ENCODE measurements at places on chromosomes 16 and 17. TPM values are rescaled to one million over a fixed set of nuclear protein-coding genes. Genes with fewer than 3 reads are reported as not detected.

HOXB5 gene
- total RNA-seq = not detected

RNF112 gene
- 2.1 TPM for total RNA-seq

CDR2 gene
- total RNA-seq = 67.0 TPM

MPV17L gene
- total RNA-seq = 0.12 TPM

MEIOB gene
- total RNA-seq = 0.50 TPM

ATP2A1 gene
- total RNA-seq = 0.22 TPM

NME3 gene
- total RNA-seq = 34.6 TPM

RUNDC3A gene
- total RNA-seq = not detected

MC1R gene
- 4.4 TPM for total RNA-seq

KRT36 gene
- 0.12 TPM for total RNA-seq

EME1 gene
- total RNA-seq = 3.9 TPM

NOG gene
- total RNA-seq = 2.7 TPM

TAT gene
- total RNA-seq = not detected

ABCA6 gene
- 7.9 TPM for total RNA-seq

APPBP2 gene
- total RNA-seq = 46.1 TPM

PHAF1 gene
- 15.1 TPM for total RNA-seq

All from uterine smooth muscle cell (primary cell).